ENCODE measurements at places on chromosomes 5 and 9.

- no peak for DNase-seq
Measured at GRCh38 chr5:91487420-91487819, 104.3 kb upstream of the ARRDC3 start.

GRCh38 chr9:70407081-70407503, 7.4 kb downstream of the KLF9 start:
- no peak for DNase-seq

DNA sequence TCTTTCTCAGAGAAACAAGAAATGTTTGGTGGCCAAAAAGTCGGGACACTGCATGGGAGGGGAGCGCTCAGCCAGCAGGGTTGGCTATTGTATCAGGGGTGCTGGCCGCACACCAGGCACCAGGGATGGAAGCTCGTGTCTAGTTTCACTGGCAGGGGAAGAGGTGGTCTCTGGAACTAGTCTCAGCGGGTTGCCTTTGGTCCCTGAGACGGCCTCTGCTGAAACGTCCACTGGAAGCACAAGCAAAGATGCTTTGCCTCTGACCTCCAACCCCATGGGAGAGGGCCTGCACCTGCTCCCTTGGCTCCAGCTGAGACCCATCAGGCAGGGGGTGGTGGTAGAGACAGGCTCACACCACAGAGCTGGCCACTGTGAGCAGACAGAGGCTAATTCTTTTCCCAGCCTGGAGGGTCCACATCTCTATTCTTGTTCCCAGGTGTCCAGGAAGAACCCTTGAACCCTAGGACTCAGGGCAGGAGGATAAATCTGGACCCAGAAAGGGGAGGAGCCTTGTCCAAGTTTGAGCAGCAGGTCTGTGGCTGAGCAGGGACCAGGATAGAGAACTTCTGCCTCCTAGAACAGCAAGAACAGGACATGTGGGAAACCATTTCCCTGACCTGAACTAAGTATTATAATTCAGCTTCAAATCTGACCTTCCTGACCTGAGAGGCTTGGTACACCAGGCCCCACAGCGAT, 102.6 kb downstream of the RGS3 start:
- DNase-seq: no peak

GRCh38 chr5:35365758-35366157, 135.5 kb upstream of the PRLR start:
- DNase-seq: peak; percentile 97

DNA sequence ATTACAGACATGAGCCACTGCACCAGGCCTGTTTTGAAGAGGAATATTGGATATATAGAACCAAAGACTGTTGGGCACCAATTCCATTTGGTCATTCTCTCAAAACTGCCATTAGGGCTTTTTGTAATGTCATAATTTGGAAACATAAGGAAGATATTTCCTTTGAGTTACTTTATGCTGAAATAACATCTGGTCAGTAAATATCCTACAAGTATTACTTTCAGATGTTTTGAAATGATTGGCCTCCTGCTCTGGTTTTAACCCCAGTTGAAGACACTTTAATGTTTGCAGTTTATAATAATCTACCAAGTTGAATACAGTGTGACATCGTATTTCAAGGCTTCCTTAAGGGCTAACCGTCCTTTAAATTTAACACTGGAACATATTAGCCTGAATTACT, 33.6 kb downstream of the LRRTM2 start:
- DNase-seq: no peak

DNA sequence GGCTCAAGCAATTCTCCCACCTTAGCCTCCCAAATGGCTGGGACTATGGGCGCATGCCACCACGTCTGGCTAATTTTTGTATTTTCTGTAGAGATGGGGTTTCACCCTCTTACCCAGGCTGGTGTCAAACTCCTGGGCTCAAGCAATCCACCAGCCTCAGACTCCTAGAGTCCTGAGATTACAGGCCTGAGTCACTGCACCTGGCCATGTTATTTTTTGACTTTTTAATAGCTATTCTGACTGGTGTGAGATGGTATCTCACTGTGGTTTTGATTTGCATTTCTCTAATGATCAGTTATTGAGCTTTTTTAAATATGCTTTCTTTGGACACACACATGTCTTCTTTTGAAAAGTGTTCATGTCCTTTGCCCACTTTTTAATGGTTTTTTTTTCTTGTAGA, 38.2 kb downstream of the FBXW2 start:
- DNase-seq: no peak

DNA sequence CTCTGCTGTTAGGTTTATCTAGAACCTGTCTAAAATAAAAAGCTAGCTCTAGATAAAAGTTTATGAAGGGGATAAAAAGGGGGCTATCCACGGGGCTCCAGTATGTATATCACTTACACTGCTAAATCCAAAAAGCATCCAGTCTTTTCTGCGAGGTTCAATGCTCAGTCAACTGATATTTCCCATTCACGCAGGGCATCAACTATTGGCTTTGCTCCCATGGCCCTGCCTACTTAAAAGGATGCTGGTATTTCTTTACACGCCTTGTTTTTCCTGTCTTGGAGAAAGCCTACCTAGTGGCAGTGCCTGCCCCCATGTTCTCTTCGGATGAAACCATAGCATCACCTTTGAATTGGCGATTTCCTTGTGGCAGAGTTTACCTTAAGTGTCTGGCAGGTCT, 8.1 kb downstream of the SPRY4 start:
- DNase-seq: no peak

- DNase-seq: no peak
Measured at GRCh38 chr5:6244339-6244714, 134.0 kb downstream of the MED10 start.

DNA sequence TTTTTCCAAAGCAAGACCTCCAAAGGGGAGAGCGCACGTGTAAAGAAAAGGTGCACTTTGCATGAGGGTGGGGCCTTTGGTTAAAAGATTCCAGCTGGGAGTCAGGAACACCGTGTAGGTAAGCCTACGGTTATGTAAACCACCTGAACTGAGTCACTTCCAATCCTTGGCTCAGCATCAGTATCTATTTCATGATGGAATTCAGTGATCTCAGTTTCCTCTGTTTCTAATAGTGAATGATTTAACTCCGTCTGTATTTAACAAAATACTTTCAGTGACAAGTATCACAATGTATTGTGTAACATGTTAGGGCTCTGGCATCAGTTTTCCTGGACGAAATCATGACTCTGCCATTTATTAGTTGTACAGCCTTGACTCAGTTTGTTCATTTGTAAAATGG, 1.3 kb upstream of the SVEP1 start:
- DNase-seq: no peak

DNA sequence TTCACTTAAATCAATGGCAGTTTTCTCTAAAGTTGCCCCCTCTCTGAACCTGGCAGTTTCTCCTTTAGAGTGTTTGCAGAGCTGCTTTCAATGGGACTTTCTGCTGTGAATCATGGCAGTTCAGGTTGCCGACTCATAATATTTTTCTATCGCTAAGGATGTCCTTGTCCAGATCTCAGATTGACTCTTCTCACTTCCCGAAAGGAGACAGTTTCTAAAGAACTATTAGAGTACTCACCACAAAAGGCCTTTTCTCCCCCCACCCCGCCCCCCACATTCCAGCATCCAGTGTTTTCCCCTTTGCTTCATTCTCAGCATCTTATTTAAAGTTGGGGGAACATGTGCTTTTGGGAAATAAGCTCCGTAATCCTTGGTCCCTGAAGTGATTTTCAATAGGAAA, 443.5 kb upstream of the KLF4 start:
- DNase-seq: no peak

DNA sequence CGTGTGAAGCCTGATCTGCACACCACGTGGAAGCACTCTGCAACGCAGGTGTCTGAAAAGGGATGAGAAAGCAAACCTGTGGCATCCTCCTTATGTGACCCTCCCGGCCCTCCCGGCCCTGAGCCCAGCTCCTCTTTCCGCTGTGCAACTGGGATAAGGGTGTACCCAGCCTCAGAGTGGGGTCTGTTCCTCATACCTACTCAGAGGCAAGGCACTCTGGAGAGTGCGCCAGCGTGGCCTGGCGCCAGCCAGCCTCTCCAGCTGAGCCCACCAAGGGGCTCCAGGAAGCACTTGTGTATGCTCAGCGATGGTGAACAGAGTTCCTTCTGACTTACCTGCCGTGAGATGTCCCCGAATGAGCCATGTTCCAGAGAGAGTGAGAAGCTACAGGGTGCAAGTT, 102.8 kb downstream of the IRX1 start:
- no peak for DNase-seq

DNA sequence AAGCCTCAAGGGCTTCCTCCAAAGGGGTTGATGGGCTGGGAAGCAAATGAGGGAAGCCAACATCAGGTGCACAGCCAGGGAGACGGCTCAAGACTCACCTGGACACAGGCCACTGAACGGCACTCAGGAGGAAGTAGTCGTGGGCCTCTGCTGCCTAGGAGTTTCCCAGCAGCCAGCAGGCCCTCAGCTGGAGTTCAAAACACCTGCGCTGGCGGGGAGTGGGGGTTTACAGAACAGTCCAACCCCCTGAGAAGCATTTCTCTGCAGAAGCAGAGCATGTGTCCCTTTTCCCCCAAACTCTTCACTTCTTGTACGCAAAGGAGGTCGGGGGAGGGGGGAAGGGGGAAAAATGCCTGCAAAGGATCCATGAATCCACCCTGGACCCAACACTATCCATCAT, 2.3 kb downstream of the WHRN start:
- no peak for DNase-seq

DNA sequence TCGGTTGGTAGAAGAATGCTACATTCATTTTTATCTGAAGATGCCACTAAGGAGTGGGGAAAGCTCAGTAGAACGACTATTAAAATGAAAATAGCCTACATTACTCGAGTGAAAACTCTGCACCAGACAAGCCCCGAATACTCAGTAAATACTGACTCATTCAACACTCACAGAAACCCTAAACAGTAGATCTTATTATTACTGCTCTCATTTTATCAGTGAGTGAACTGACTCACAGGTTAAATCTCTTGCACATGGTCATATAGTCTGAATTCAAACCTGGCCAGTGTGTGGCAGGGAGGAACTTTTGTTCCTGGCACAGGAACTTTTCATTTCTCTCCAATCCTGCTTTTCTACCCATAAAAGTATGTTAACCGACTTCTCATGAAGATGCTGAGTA, 9.6 kb upstream of the PAPPA start:
- no peak for DNase-seq

- DNase-seq: peak; percentile 92
Measured at GRCh38 chr5:123696921-123697341, 185.0 kb downstream of the CSNK1G3 start.

DNA sequence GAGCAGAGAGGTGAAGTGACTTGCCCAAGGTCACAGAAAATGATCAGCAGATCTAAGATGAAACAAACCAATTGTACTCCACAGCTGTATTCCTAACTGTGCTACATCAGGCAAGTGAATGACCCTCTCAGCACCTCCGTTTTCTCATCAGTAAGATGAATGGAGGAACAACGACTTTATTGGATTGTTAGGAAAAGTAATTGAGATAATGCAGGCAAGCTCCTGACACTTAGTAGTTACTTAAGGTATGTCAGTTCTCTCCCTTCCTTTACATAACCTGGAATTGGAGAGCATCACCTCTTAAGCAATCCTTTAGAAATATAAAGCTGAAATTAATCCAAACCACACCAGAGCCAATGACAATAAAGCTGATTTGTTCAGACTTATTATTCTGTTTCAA, 451.2 kb upstream of the CD180 start:
- DNase-seq: no peak

GRCh38 chr9:130319300-130319699, 53.7 kb downstream of the HMCN2 start:
- DNase-seq: no peak

- no peak for DNase-seq
Measured at GRCh38 chr5:72518001-72518683, 10.9 kb upstream of the ZNF366 start.

GRCh38 chr5:137206030-137206715, 293.0 kb downstream of the SPOCK1 start:
- DNase-seq: no peak

GRCh38 chr5:139635606-139636206, 12.4 kb upstream of the CXXC5 start:
- peak; percentile 88 for DNase-seq

DNA sequence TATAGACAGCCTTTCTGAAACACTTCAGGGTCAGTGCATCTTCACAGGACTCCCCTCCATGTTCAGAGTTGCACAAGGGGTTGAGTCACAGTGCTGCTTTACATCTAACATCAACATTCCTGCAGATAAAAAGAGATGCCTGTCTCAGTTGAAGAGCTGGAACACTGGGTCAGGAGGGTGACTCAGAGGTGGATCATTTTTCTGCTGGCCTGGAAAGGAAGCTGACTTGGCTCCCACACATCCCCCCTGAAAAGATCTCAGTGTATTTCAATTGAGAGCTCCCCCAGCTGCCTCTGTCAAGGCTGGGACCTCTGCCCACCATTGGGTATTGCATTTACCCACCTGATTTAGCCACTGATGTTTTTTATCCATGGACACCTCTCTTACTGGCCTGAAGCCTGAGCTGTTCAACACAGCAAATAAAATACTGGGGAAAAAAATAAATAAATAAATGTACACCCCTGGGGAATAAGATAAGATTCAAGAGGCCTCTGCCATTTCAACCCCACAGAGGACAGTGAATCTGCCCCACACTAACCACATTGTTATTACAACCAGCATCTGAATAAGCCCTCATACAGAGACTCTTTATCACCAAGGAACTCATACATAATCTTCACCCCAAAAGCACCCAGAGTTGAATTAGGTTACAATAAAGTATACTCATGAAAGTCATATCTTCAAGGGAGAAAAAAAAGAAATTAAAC, 716.4 kb downstream of the SEMA5A start:
- peak; percentile 97 for DNase-seq

GRCh38 chr5:89948977-89949376, 460.6 kb downstream of the CETN3 start:
- DNase-seq: no peak

DNA sequence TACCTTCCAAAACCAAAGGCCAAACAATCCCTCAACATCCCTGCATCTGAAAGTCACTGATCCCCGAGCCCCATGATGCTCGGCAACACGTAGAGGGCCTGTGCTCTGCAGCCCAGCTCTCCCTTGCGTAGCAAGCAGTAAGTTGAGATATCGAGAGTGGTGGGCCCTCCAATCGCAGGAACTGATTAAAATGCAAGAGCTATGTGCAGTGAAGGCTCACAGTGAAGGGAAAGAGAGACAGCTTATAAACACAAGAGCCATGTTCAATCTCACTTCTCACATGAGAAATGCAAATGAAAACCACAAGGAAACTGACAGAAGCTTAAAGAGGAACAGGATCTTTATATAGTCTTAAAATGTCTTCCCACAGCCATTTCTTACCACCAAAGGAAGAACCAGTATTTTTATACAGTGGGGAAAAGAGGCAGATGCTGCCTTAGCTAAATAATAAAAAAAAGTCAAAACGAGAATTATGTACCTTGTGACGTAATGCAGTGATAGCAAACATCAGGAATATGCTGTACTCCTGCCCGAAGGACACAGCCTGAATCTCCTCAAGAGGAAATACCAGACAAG, 24.6 kb downstream of the TTF1 start:
- peak; percentile 10 for DNase-seq

- DNase-seq: no peak
Measured at GRCh38 chr5:122498163-122498562, 186.1 kb downstream of the SNCAIP start.

- DNase-seq: no peak
Measured at GRCh38 chr9:124580186-124580585, 73.0 kb upstream of the NR5A1 start.

- DNase-seq: no peak
Measured at GRCh38 chr5:14492331-14492964, 89.1 kb upstream of the OTULINL start.

Measured in umbilical cord (tissue), 2 donors.